Bronchial smooth muscle cell (primary cell): ENCODE measurements at places on chromosomes 5 and 9. TPM values are rescaled to one million over a fixed set of nuclear protein-coding genes. Genes with fewer than 3 reads are reported as not detected.

The EIF4E1B gene
- 0.26 TPM in 1 of 2 replicates, not detected in the other for total RNA-seq

The RNF183 gene
- total RNA-seq: not detected in 2 replicates

The DOLPP1 gene
- total RNA-seq: 5.4 and 6.2 TPM in 2 replicates

The SH3PXD2B gene
- total RNA-seq: 14.5 and 23.7 TPM in 2 replicates

The IFNB1 gene
- total RNA-seq: not detected in 2 replicates

The FRMPD1 gene
- total RNA-seq: not detected in 2 replicates

The FAM151B gene
- 3.9 and 6.9 TPM in 2 replicates for total RNA-seq

The LHX6 gene
- not detected in 2 replicates for total RNA-seq

The OR13C2 gene
- not detected in 2 replicates for total RNA-seq

The PTGES gene
- 48.9 and 74.7 TPM in 2 replicates for total RNA-seq

The BRINP1 gene
- total RNA-seq: 0.09 TPM in 1 of 2 replicates, not detected in the other

The AGXT2 gene
- total RNA-seq: not detected in 2 replicates

The ZNF879 gene
- total RNA-seq: 4.1 and 4.2 TPM in 2 replicates

The SPATA31E1 gene
- total RNA-seq: under 0.01 TPM in 1 of 2 replicates, not detected in the other

The SNX2 gene
- total RNA-seq: 108 and 109 TPM in 2 replicates
